ENCODE measurements at places on chromosomes 7 and 10.
A peak's percentile ranks its signal among the peaks of the same experiment; 100 is the strongest.

- no peak for DNase-seq
Observed at GRCh38 chr7:138746073-138746472, 44.9 kb upstream of the SVOPL start.

DNA sequence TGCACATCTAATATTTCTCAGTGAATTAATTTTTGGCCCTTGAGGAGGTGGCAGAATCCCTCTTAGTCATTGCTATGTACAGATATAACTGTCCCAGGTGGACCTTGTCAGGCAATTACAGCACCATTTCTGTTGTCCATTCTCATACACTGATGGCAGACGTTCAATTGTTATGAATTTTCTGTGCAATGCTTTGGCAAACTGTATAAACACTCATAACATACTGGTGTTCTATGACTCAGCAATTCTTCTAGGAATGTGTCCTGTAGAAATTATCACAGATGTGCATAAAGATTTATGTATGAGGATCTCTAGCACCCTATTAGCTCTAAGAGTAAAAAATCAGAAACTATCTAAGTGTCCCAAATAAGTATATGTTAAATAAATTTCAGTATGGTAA is 80.8 kb downstream of the DNAJB9 start:
- DNase-seq: no peak

DNA sequence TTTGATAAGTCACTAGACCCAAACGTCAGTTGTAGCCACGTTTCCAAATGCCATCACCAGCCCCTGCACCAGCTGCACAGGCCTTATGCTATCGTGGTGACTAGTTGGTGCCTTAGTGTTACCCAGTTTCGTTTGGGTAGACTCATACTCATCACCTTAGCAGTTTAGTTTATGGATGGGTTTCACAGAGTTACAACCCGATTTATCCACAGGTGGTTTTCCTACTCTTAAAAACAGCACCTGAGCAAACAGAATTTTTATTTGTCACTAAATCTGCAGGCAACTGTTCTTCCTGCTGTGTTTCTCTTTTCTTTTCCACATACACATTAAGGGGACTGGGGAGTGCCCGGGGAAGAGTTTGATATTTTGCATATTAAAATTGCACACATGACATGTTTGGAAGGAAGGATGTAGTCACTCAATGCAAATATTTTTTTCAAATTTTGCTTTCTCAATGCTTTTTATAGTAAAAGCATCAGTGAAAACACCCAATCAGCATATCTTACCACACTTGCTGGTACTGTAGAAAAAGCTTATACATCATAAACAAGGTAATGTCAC is 41.6 kb downstream of the PDSS1 start:
- DNase-seq: no peak

- DNase-seq: no peak
Observed at GRCh38 chr10:104332243-104333031, 5.8 kb downstream of the ITPRIP start.

DNA sequence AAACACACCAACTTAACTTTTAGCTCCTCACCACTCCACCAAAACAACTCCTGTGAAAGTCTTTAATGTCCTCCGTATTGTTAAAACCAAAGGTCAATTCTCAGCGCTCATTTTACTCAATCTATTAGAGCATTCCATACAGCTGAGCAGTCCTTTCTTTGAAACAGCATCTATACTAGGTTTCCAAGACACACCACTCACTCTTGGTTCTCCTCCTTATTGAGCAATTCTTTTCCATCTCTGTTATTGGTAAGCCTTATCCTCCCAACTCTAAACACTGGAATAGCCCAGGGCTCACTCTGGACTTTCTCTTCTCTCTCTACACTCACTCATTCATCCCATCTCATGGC is 34.9 kb downstream of the COA1 start:
- DNase-seq: peak; percentile 57

DNA sequence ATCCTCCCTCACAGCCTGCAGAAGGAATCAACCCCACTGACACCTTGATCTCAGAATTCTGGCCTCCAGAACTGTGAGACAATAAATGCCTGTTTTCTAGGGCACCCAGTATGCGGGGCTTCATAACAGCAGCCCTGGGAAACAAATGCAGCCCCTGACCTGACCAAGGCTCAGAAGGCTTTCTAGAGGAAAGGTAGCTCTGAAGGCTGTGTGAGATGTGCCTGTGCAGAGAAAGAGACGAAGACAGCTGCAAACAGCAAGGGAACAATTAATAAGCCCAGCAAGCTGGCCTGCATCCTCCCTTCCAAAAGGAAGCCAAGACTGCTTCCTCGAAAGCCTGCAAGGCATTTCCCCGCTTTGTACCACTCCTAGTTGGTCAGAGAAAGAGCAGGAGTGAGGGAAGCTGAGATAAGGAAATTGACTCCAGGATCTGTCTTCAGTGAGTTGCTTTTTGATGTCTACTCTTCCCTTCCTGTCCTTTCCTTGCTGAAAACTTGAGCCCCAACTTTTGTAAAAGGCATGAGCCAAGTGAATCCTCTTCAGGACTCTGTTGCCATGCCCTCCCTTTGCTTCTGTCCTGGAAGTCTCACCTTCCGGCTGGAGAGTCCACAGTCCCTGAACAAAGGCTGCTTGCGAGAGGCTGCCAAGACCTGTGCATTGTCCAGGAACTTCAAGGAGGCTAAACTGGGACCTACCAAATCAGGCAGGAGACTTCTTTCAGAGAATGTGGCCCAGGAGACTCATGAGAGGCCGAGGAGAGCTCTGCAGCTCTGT is 71.2 kb upstream of the ARID5B start:
- DNase-seq: no peak

DNA sequence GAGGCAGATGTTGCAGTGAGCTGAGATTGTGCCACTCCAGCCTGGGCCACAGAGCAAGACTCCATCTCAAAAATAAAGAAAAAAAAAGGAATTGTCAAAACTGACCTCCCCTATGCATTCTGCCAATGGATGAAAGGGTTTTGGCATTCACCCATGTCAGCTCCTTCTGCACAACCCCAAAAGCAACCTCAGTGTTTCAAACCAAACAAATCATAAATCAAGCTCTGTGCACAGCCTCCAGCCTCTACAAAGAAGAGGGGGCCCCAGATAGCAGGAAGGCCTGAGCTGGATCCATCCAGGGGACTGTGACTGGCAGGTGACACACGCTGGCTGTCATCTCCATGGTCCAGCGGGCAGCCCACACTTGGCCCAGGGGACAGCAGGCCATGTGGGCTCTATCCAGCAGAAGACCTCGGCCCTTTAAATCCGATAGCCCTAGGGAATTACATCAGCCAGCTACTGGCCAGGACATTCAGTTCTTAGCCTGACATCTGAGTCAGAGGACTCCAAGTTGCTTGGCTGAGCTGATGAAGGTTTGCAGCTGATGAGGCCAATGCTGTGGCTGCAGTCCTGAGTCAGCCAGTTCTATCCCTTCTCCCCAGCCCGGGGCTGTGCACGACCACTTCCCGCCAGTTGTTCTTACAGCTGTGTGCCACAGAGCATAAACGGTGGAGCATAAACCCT is 52.0 kb upstream of the FIGNL1 start:
- DNase-seq: peak; percentile 24
